ENCODE measurements at places on chromosomes 12 and 14.
A peak's percentile ranks its signal among the peaks of the same experiment; 100 is the strongest.

GRCh38 chr14:80325112-80325511 lies 113.8 kb upstream of the DIO2 start:
- no peak for DNase-seq

- peak; percentile 3 for DNase-seq
Measured at GRCh38 chr12:118979763-118980406, 1.5 kb upstream of the SRRM4 start.

GRCh38 chr14:68403191-68404145 lies 389.4 kb downstream of the ZFP36L1 start:
- DNase-seq = no peak

DNA sequence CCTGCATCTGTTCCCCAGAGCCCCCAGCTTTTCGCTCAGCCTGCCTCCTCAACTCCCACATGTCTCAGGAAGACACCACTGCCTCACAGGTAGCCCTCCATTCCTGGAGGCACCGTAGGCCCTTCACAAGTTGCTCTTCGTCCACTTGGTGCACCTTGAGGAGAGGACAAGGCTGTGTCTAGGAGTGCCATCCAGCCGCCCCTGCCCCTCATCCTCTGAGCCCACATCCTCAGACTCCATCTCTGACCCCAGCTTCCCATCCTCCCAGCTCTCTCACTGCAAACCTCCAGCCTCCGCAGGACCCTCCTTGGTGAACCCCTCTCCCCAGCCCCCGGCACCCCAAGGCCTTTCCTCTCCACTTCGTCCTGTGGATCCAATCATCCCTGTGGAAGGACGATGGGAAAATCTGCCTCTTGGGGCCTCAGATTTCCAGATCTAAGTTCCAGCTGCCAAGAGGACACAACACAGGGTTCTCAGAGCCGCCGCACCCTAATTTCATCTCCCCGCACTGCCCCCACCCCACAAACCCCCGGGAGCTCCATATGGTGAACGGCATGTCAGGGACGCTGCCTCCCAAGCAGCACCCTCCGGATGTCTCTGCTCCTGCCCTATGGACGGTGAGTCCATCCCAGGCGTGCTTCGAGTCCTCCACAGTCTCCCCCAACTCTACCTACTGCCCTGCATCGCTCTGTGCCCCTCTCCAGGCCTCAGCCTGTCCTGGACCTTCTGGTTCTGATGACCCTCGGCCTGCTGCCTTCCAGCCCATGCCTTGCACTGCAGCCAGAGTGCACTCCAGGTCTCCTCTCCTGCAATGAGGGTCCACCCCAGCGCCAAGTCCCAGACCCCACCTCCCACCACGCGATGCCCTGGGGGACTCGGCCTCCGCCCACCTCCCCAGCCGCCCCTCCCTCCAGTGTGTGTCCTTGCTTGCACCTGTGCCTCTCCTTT lies 314.1 kb upstream of the DIO3 start:
- no peak for DNase-seq

- no peak for DNase-seq
Measured at GRCh38 chr12:25422241-25422640, 130.8 kb downstream of the LMNTD1 start.

- DNase-seq = no peak
Measured at GRCh38 chr12:46386877-46387629, 14.5 kb upstream of the SLC38A2 start.

- DNase-seq = no peak
Measured at GRCh38 chr14:38137005-38137404, 70.7 kb upstream of the SSTR1 start.

- DNase-seq = no peak
Measured at GRCh38 chr12:109309381-109310246, 530 bp upstream of the FOXN4 start.

GRCh38 chr14:77086017-77086727 lies 11.9 kb upstream of the CIPC start:
- no peak for DNase-seq

- DNase-seq = no peak
Measured at GRCh38 chr12:125157177-125157576, 91.9 kb downstream of the AACS start.
